ENCODE measurements at places on chromosomes 7 and 10. TPM values are rescaled to one million over a fixed set of nuclear protein-coding genes. Genes with fewer than 3 reads are reported as not detected.

- DNase-seq = no peak
- peak overlapping the region; percentile 96 for H3K4me3 ChIP-seq
- no peaks in the 10 kb centered on the region for H3K27me3 ChIP-seq
- H3K27ac ChIP-seq = peak overlapping the region; percentile 89
Measured at GRCh38 chr7:123748171-123748733, 551 bp downstream of the WASL start.

GRCh38 chr7:111763221-111763801, 201.0 kb upstream of the IMMP2L start:
- no peak overlapping the region for H3K27ac ChIP-seq
- DNase-seq = no peak
- no peaks in the 10 kb centered on the region for H3K4me1 ChIP-seq

DNA sequence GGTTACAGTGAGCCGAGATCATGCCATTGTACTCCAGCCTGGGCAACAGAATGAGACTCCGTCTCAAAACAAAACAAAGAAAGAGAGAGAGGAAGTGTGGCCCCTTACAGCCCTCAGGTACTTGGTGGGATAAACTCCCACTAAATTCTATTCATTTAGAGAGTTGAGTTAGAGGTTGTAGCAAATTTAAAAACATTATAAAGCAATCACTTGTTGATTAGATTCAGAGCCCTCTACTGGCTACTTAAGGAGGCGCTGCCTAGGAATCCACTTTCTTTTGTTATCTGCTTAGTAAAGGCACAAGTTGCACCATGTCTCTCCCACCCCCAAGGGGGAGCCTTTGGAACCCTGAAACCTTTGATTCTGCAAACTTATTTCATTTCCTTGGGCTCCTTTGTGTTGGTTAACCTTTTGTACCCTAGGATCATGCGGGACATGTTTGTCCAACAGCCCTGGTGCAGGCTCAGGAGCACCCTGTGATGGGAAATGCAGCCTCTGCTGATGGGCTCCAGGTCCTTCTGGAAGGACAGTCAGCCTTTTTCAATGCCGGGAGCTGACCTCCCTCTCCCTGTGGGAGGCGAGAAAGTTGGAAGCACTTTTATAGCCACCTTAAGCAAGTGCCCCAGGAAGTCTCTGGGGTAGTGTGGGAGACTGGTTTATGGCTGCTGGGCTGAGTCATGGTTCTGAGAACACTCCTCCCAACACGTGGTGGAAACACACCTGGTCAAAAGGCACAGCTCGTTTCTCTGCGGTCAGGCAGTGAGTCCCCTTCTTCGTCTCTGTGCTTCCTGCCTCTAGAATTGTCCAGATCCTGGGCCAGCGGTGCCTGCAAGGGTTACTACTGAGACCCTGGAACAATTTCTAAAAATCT, 2.3 kb downstream of the HKDC1 start:
- peak; percentile 96 for DNase-seq
- no peaks in the 10 kb centered on the region for H3K27me3 ChIP-seq
- no peaks in the 10 kb centered on the region for H3K36me3 ChIP-seq
- peaks cover 57% of the 10 kb centered on the region for H3K4me1 ChIP-seq

PYROXD2 gene
- 7.5 TPM for total RNA-seq

DNA sequence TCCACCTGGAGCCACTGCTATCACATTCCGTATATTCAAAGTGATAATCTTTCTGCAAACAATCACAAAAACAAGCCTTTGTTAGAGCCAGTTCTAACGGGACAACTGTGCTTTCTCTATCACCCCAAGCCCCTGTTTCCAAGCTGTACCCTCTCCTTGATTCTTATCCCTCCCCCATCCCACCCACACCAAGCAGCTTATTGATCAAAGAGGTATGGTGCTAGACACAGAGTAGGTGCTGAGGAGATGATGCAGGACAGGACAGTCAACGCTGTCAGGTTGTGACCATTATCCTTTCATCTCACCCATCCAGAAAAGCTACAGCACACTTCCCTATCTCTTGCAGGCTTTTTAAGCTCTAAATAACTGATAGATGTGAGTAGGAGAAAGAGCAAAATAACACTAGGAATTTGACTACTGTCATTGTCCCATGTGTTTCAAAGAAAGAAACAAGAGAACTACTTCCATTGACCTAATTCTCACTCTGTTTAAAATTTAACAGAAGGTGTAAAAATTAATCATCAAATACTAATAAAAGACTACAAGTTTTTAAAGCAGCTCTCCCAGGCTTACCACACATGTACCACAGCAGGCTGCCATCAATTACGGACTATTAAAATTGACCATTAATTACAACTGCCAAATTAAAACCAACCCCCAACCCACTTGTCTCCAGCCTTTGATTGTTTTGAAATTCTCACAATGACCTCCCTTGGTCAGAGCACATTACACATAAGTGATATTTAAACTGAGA, 94.3 kb downstream of the ELAPOR2 start:
- DNase-seq = no peak
- H3K36me3 ChIP-seq = no peaks in the 10 kb centered on the region
- peaks cover 2% of the 10 kb centered on the region for H3K4me1 ChIP-seq
- H3K4me3 ChIP-seq = no peak overlapping the region
- H3K27me3 ChIP-seq = no peaks in the 10 kb centered on the region
- H3K27ac ChIP-seq = no peak overlapping the region

DNA sequence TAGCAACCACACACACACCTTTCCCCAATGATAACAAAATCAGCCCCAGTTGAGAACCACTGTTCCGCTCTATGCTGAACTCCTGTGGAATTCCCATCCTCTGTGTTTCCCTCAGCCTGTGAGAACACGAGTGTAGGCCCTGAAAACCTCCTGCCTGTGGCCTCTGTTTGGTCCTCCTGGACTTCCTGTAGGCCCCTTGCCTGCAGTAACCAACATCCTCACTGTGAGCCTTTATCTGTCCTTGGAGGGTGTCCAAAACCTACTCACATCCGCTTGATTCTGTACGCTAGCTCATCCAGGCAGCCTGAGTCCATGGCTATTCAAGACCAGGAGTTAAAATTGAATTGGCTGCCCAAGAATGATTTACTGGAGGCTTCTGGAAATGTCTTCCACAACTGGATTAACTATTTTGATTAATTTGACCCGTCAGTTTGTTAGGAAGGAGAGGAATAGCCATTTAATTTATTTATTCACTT, 149.8 kb downstream of the AKR1D1 start:
- no peak for DNase-seq
- H3K4me3 ChIP-seq = no peak overlapping the region
- peaks cover 3% of the 10 kb centered on the region for H3K27me3 ChIP-seq

- H3K4me1 ChIP-seq = peaks cover 10% of the 10 kb centered on the region
- DNase-seq = no peak
- H3K36me3 ChIP-seq = no peaks in the 10 kb centered on the region
- H3K27me3 ChIP-seq = peaks cover 29% of the 10 kb centered on the region
Measured at GRCh38 chr7:6536262-6537260, 14.7 kb downstream of the GRID2IP start.

POU6F2 gene
- total RNA-seq = not detected

PRKCQ gene
- total RNA-seq = 51.0 TPM

GRCh38 chr7:122487131-122487530, 182.6 kb upstream of the FEZF1 start:
- no peaks in the 10 kb centered on the region for H3K36me3 ChIP-seq
- no peaks in the 10 kb centered on the region for H3K4me1 ChIP-seq
- no peak overlapping the region for H3K27ac ChIP-seq
- no peaks in the 10 kb centered on the region for H3K27me3 ChIP-seq

- H3K27me3 ChIP-seq = no peaks in the 10 kb centered on the region
- no peak overlapping the region for H3K4me3 ChIP-seq
- no peaks in the 10 kb centered on the region for H3K4me1 ChIP-seq
- no peak overlapping the region for H3K27ac ChIP-seq
- no peaks in the 10 kb centered on the region for H3K36me3 ChIP-seq
Measured at GRCh38 chr10:120414946-120415345, 42.1 kb upstream of the PLPP4 start.

DNA sequence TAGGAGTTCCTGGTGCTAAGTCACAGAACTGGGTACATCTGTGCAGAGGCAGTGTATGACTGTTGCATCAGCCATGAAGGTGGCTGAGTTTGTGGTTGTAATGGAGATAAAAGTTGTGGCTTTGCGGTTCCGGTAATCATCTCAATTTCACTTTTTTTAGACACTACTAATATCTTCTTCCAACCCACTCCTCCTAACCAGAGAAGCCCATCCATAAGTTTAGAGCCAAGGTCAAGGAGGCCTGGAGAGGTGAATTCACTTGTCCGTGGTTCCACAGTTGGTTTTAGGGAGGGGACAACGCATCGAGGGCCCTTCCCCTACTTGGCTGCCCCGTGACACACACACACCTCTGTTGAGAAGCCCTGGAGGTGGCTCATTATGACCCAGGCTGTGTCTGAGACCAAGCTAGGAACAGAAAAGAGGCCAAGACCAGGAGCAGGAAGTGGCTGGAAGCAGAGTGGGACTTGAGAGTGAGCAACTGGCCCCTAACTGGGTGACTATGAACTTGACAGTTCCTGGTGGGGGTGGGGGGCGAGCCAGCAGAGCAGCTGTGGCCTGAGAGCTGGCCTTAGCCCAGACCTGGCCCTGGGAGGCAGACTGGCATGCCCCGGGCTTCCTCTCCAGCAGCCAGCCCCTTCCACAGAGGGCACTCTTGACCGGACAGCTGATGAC, 66.8 kb upstream of the COL13A1 start:
- DNase-seq = peak; percentile 50
- no peaks in the 10 kb centered on the region for H3K36me3 ChIP-seq
- peaks cover 14% of the 10 kb centered on the region for H3K4me1 ChIP-seq
- peak overlapping the region; percentile 10 for H3K27ac ChIP-seq
- no peak overlapping the region for H3K4me3 ChIP-seq

DNA sequence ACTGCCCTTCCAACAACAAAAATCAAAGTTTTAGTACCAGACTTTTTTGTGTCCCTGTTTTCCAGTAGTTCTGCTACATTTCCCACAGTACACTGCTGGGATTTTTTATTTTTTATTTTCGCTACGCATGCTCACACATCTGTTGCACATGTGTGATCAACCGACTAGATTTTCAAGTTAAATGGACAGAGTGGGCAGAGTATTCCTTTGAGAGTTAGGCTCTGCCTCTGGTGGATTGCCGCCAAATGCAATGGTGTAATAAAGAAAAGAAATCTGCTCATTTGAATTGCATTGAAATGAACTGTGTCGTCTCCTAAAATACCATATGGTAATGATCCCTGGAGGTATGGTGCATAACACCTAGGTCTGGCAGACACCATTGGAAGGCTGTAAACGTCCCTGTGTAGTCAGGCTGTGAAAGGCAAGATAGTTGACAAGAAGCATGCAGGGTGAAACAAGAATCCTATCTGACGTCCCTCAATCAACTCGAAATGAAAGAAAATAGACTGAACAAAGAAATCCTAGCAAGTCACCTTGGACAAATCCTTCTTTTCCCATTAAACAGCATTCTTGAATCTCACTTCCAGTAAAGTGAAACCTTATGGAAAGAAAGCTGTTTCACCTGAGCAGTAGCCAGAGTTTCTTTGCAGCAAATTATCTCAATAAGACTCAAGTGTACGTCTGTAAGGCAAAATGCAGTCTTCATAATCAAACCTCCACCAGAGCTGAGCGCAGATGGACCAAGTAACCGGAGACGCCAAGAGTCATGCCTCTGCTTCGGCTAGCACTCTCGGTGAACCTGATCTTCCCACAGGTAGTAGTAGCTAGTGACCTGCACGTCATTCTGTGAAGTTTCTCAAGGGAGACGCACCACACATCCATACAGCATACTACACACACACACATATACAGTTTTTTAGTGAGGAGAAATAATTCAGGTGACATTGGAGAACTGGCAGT, 357.3 kb downstream of the CRPPA start:
- DNase-seq = no peak
- no peak overlapping the region for H3K4me3 ChIP-seq
- H3K4me1 ChIP-seq = peaks cover 10% of the 10 kb centered on the region
- no peak overlapping the region for H3K27ac ChIP-seq

DNA sequence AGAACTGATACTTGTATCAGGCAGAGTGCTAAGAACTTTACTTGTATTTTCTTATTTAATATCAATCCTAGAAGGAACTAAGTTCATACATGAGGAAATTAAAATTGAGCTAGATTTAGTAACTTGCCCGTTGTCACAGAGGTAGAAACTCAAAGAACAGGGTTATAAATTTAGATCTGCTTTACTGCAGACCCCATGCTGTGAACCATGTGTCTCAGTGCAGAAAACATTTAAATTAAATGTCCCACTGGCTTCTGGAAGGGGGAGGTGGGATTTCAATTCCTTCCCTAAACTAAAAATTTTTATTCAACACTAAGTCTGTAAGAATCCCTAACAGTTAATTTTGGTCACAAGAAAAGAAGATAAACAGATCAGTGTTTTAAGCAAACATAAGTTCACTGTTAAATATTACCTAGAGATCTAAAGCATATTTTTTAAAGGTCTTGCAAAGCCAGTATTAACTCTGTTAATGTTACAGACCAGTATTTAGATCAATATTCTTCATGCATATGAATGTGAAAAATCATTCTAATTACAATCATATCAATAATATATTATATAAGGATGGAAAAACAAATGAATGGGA, 23.1 kb downstream of the WASL start:
- H3K36me3 ChIP-seq = peaks cover 23% of the 10 kb centered on the region
- no peaks in the 10 kb centered on the region for H3K27me3 ChIP-seq
- no peak overlapping the region for H3K27ac ChIP-seq

- H3K27me3 ChIP-seq = no peaks in the 10 kb centered on the region
- DNase-seq = no peak
- no peaks in the 10 kb centered on the region for H3K4me1 ChIP-seq
- H3K36me3 ChIP-seq = no peaks in the 10 kb centered on the region
Measured at GRCh38 chr10:52287866-52288265, 26.2 kb upstream of the DKK1 start.

UNCX gene
- not detected for total RNA-seq

- H3K4me3 ChIP-seq = no peak overlapping the region
- H3K4me1 ChIP-seq = no peaks in the 10 kb centered on the region
- H3K27ac ChIP-seq = no peak overlapping the region
- DNase-seq = no peak
- no peaks in the 10 kb centered on the region for H3K36me3 ChIP-seq
- H3K27me3 ChIP-seq = no peaks in the 10 kb centered on the region
Measured at GRCh38 chr10:18159557-18159956, 19.3 kb downstream of the CACNB2 start.

ELFN1 gene
- total RNA-seq = not detected

NSMCE4A gene
- 60.3 TPM for total RNA-seq

DNA sequence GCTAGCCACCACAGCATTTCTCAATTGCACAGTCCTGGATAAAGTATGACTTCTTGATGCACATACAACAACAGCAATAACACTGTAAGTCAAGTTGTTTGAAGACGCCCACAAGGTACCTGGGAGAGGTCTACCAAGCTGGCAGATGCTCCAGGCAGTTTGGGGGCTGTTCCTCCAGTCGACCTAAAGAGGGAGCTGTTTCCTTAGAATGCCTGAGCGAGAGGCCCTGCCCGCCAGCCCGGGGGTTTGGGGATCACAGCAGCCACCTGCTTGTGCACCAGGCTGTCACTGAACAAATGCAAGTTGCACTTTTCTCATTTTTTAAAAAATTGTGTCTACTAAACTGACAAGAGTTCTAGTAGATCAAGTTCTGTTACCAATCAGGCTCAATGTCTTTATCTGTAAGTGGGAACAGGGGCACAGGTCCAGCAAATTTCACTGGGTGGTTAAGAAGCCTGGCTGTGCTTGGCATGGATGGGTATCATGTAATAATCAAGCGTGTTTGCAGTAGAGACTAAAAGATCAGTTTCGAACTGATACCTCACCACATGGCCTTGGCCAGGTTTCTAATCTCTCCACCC, 193.8 kb upstream of the ADO start:
- no peak overlapping the region for H3K27ac ChIP-seq
- peaks cover 33% of the 10 kb centered on the region for H3K27me3 ChIP-seq
- H3K36me3 ChIP-seq = peaks cover 2% of the 10 kb centered on the region
- no peak overlapping the region for H3K4me3 ChIP-seq
- peak; percentile 76 for DNase-seq
- peaks cover 28% of the 10 kb centered on the region for H3K4me1 ChIP-seq

CPA4 gene
- total RNA-seq = not detected

Measured in activated CD8-positive, alpha-beta memory T cell treated with anti-CD3 and anti-CD28 coated beads, Interleukin-2, amount 10 ng/mL, durations not matched to agents 7 days and 5 days (primary cell).